Astrocyte of the spinal cord (primary cell): ENCODE measurements at places on chromosomes 2 and 18.

DNA sequence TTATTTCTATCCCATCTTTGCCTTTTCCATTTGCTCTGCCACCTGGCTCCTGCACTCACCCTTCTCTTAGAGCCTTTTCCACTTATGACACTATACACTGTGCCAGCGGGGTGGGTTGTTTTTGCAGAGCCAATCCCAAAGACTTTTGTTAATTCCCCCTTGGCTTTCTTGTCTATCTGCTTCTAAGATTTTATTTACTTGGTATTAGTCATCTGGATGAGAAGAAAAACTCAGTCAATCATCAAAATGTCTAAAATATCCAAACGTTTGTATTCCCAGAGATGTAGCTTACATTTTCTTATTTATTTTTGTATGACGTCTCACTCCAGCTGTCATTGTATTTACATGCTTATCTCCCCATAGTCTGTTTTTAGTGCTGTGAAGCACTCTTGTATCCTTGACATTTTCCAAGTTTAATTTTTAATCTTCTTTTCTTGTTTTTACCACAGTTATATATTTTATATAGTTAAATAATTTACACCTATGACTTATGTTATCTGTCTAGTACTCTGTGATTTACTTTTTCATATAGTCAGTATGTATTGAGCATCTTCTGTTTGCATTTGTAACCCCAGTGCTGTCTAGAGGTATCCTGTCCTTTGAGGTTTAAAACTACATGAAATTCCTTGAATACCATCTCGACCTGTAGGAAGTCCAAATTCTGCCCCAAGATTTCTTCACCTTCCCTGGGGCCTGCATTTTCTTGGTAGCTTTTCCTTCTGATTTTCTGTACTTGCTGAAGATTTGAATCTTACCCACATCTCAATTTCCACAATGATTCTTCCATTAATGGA is 55.1 kb downstream of the COL4A3 start:
- no peak for DNase-seq

GRCh38 chr18:50853863-50854271 is 25.1 kb upstream of the ME2 start:
- peak; percentile 46 for DNase-seq

GRCh38 chr2:152186262-152186661 is 10.7 kb upstream of the STAM2 start:
- no peak for DNase-seq

GRCh38 chr2:231341100-231341499 is 54.4 kb upstream of the B3GNT7 start:
- no peak for DNase-seq

DNA sequence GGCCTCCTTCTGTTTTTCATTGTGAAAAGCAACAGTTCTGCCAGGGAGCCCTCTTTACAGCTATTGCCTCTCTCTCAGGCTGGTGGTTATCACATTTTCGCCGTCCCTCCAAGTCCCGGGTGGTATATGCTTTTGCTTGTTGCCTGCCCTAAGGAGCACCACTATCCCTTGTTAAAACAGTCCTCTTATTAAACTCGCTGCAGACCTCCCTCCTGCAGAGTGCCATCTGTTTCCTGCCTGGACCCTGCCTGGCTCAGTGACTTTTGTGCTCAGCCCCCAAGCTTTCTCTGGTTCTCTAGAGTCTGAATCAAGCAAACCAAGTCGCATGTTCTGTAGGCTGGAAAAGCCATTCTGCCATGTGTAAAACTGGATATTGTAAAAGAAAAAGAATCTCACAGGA is 72.1 kb upstream of the FHL2 start:
- DNase-seq = no peak

DNA sequence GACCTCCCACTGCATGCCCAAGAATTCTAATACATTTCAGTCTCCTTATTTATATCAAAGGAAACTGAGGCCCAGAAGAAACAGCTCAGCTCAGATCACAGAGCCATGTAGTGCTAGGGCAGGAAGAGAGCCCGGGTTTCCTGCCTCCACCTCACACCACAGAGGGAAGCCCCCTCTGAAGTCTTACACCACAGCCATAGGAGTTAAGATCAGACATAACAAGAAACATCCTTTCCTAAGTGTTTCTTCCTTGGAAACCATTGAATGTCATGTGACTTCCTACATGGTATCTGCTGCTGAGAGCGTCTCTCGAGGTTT is 102.1 kb downstream of the MTCL1 start:
- DNase-seq = no peak

DNA sequence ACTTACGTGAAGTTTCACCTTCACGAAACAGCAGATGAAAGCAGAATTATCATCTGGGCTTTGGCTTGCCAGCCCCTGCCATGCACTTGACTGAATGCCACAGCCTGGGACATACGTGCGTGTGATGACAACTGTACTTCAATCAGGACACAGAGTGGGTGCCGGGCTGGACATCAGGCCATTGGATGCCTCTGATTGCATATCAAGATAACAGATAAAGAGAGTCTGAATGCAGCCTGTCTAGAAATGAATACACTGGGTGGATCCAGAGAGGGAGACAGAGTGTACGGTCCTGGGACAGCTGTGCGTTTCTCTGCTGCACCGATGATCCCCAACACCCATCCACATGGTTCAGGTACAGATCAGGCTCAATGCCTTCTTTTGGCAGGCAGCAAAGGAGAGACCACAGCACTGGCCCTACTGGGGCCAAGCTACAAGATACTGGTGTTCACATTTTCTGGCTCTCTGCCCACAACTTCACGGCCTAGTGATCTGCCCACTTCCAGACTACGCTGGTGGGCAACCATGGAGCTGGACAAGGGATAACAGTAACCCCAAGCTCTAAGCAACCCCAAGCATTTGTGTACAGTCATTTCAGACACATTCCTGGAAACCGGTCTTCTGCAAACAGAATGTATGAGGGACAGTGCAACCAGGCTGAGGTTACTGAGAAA is 35.6 kb downstream of the FBLN7 start:
- DNase-seq = no peak

DNA sequence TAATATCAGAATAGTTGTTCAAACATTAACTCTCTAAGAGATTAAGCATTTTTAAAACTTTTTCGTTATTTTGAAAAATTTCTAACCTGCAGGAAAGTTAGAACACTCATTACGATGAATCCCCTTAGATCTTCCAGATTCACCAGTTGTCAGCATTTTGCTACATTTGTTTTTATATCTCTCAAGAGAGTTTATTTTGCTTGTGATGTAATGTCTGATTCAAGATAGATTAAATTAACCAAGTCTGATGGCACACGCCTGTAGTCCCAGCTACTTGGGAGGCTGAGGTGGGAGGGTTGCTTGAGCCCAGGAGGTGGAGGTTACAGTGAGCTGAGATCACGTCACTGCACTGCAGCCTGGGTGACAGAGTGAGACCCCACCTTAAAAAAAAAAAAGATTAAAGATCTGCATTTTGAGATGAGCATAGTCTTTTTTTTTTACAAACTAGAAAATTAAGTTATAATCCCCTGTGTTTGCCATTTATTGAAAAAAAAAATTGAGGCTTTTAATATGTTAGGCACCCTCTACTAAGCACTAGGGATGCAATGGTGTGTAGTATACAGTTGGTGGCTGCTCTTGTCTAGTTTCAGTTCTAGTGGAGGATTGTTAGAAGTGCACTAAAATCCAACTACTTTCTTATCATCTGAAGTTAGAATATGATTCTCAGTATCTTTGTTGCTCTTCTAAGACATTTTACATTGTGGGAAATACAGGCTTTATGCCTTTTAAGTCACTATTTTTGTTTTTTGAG is 20.9 kb downstream of the RAB10 start:
- DNase-seq = peak; percentile 56

DNA sequence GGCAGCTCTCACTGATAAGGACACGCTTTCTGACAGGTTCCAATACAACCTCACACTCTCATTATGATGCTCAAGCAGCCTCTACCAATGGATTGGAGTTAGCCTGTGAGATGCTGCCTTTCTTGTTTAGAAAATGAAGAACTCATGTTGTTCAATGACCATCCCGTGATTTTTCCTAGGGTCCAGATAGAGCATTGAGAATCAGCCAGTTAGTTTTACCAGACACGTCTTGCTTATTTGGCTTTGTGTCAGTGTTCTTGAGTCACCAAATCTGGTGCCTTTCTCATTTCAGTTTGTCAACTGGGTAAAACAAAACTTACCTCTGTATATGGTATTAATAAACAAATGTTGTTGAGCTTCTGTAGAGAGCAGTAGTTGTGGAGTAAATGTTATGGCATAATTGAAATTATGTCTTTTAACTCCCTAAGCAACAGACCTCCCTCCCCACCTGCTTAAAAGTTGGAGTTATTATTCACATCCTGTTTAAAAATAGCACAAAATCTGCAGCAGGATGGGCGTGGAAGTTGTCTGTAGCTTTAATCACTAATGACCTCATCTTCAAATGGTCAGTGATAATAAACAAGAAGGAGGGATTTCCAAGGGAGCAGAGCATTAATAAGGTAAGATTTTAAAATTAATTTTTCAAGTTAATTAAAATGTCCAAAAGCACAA is 167.3 kb downstream of the HRH4 start:
- DNase-seq = no peak

GRCh38 chr18:56574861-56575260 is 63.5 kb downstream of the TXNL1 start:
- DNase-seq = no peak

DNA sequence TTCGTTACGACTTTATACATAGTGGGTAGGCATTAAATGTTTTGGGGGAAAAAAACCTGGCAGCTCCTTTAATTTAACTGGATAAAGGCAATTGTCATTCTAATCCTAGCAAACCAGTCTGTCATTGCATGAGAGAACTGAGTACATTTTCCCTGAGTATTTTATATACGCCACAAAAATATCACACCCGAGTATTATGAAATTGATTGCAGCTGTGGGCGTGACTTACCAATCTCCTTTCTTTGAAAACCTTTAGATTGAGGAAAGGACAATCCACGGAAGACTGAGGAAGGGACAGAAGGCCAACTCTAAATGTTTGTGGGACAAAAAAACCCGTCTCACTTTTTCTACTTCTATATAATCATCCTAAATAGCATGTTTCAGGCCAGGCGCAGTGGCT is 9.0 kb downstream of the TM4SF20 start:
- no peak for DNase-seq

GRCh38 chr2:152588998-152589397 is 128.3 kb downstream of the PRPF40A start:
- no peak for DNase-seq

DNA sequence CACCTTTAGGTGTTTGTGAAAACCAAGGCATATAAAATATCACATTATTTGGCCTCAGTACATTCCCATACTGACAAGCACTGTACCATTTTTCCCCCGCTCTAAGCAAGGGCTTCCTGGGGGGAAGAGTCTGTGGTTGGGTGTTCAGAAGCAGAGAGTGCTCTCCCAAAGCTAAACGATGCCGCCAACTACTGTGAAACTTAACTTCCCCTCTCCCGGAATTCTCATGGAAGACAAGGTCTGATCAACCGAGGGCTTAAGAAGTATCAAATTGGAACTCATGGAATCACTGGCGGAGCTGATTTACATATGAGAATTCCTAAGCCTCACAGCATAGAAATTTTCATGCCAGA is 433 bp upstream of the MFF start:
- DNase-seq = no peak

DNA sequence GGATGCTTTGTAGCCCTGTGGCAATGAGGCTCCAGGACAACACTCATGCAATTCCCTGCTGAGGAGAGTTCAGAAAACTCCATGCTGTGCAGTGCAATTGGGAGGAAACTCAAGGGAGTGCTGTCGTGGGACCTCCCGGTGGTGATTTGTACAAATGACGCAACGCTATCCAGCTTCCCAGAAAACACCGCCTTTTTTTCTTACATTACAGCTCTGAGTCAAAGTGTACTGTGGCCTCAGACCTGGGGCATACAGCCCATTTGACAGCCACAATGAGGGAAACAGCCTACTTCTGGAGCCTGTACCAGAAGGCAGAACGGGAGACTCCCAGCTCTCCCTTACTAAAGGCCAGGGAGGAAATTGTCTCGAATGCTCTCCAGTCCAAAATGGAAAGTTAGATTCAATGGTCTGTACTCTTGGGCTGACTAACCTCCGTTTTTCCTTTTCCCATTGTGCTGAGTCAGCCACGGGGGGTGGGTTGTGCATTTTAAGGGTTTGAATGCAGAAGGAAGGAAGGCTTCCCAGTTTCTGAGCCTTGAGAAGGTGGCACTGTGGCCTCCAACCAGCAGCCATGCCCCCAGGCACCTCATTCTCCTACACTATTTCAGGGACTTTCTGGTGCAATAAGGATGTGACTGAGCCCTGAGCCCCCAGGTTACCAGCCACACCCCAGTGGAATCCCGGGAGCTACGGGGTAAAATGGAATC is 16.4 kb upstream of the CYP1B1 start:
- DNase-seq = peak; percentile 96
